ENCODE measurements at places on chromosomes 5 and 9.

- no peak for DNase-seq
These were observed 1696.0 kb upstream of the CDH9 start for GRCh38 chr5:28734396-28734795.

DNA sequence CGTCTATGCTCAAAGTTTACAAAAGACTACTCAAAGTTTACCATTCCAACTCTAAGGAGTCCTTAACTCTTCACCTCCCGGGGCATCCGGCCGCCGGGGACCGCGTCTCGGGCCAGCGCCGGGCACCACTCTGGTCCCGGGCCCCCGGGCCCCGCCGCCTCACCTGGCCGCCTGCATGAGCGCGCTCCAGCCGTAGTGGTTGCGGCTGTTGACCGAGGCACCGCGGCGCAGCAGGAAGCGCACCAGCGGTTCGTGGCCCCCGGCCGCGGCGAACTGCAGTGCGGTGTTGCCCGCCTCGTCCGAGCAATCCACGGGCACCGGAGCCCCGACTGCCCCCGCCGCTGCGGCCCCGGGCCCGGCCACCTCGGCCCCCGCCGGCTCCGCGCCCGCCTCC lies 388 bp downstream of the ANKS6 start:
- peak; percentile 47 for DNase-seq

DNA sequence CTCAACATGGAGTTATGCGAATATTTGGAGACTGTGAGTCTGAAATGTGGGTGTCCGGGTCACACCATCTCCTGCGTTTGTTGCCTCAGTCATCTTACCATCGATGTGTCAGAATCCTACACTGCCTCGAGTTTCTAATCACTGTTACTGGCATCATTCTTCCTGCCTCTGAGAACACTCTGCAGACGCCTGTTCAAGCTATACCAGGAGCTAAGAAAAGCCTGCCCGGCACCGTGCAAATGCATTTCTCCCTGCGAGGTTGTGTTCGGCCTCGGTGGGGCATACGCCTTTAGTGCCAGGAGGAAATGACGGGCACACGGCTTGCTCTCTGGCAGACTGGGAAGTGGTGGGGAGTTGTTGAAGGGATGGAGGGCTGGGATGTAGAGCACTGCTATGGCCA lies 31.2 kb upstream of the SLC25A51 start:
- no peak for DNase-seq

DNA sequence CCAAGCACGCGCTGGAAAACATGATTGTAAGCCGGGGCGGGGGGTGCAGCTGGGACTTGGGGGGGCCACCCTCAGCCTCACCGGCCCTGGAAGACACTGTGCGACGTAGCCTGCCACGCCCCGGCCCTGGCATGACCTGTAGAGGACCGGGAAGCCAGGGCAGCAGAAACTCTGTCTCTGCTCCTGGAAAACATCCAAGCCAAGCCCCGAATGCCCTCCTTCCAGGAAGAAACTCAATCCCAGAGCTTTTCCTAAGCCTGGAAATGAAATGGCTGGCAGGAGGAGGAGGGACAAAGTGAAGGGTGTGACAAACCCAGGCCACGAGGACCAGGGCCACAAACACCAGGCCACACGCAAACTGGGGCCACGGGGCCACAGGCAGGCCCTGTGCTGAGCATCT lies 55.4 kb downstream of the KCNT1 start:
- no peak for DNase-seq

DNA sequence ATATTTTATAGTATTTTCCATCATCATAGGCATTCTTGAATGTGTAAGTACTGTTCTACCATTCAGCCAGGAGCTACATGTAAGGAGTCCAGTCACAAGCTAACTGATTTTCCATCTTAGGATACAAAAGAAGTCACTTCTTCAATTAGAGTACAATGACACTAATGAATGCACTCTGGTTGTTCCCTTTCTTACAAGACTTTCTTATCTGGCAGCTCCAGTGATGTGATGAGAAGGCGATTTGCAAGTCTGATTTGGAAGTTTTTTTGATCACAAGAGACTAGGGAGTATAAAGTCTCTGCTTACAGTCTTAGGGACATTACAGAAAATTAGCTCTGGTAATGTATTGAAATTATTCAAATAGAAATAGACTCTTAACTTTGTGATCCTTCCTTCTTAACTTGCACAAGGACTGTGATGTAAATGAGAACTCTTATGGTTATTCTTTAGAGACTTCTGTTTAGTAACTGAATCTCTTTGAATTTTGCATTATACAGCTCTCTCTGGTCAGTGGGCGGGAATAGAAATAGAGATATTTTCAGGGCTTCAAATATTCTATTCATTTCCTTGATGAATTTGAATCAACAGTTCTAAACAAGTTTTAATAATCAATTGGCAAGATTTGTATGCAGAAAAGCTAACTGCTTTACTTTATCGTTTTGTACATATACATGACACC lies 130.4 kb upstream of the CDH6 start:
- no peak for DNase-seq

- no peak for DNase-seq
These were observed 490.2 kb downstream of the TLE4 start for GRCh38 chr9:80061940-80062339.

DNA sequence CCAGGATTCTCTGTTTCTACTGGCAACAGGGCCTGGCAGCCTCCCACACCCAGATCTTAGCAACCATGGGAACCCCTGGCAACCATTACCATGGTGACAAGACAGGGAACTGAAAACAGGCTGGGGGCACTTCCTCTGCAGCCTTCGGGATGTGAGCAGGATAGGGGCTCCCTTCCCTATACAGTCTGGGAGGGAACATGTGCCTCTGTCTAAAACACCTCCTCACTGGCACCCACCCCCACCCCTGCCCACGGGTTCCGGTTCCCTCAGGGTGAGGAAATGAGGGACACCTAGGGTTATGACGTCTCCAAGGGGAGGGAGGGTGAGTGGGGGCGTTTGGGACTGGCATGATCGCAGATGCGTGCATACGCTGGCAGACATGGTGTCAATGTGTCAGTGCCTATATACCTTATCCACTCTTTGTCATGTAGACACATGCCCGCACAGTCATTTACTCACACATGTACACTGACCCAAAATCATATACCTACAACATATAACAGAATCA lies 3.0 kb upstream of the DNAJB5 start:
- DNase-seq, result no peak

GRCh38 chr9:93001031-93001430 lies 53.7 kb downstream of the FGD3 start:
- no peak for DNase-seq

GRCh38 chr9:122197882-122198281 lies 30.9 kb downstream of the LHX6 start:
- DNase-seq, result no peak

DNA sequence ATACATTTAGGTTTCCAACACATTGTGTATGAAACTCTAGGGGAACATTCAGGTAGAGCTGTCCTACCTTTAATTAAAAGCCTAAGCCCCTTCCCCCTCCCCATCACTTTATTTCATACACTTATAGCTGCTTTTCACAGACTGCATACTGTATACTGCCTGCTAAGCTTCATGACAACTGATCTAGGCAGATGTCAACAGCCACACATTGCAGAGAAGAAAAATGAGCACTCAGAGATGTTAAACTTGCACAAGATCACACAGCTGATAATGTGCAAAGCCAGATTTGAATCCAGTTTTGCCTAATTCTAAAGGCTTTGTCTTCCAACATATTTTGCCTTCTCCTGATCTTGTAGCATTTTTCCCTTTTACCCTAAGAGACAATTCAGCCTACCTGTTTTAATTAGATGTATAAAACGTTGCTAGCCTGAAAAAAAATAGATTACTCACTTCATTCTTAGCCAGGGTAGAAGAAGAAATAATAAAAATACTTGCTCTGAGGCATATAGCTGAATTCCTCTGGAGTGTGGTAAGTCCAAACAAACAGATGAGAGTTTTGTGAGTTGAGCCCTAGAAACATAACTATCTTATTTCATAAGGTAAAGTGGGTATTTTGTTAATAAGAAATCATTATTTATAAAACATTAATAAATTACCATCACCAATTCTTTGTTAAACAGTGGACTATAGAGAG lies 56.9 kb upstream of the CAST start:
- no peak for DNase-seq

- no peak for DNase-seq
These were observed 5.0 kb downstream of the CMYA5 start for GRCh38 chr5:79694652-79695051.

DNA sequence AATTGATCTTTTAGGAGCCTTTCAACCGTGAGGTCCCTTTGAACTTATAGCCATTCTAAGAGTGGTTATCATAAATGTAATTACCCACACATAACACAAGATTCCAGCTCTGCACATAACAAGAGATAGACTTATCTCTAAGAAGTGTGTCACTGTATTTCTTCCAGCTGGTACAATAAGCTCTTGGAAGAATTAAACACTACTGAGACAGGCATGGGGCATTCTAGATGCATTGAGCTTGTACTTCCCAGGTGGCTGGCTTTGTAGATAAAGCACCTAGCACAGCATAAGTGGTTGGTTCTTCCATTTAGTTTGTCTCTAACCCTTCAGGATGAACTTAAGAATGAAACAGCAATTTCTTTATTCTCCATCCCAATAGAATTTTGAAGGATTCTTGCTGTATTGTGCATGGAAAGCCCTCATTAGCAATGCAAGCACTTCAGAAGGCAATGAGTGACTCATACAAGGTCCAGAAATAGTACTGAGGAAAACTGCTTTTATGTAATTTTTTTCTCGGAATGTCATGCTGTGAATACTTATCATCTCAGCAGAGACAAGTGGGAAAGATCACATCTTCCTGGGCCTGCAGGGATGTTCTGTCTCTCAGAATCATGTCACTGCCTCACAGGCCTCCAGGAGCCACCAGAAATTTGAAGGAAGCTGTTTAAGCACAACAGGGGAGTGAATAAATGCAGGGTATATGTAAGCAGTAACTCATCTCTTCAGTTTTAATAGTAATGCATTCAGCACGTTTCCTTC lies 91.1 kb upstream of the CD180 start:
- DNase-seq, result no peak

- DNase-seq, result peak; percentile 78
These were observed 21.9 kb upstream of the MED10 start for GRCh38 chr5:6399980-6400910.

DNA sequence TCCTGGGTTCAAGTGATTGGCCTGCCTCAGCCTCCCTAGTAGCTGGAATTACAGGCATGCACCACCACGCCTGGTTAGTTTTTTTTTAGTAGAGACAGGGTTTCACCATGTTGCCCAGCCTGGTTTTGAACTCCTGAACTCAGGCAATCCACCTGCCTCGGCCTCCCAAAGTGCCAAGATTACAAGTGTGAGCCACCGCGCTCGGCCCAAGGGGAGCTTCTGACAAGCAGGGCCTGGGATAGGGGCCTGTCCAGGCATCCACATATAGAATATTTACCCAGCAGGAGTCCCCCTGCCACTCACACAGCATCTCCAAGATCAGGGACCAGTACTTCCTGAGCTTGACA lies 10.1 kb downstream of the IRF1 start:
- no peak for DNase-seq

DNA sequence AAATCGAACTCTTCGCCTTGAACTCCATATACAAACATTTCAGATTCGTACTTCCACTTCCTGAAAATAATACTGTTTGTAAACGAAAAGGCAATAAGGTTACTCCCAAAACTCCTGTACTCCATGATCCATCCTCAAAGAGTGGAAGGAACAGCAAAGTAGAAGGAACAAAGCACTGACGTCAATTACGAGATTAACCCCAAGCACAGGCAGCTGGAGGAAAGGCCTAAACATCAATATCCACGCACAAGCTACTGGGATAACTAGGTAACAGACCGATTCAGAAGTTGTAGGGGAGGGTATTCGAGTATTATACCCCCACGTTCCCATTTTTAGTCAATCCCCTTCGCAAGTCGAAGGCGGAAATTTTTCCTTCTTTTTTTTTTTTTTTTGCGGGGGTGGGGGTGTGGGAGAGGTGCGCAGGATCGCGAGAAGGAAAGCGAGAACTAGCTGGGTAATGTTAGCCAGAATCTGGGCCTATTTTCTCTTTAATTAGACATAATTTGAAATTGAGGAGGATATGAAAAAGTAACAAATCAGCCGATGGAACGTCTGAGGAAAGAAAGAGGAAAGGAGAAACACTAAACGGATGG lies 909 bp downstream of the AFF4 start:
- DNase-seq, result no peak

GRCh38 chr9:72362118-72362531 lies 2.9 kb downstream of the ZFAND5 start:
- no peak for DNase-seq

GRCh38 chr9:95552814-95553546 lies 36.2 kb upstream of the PTCH1 start:
- DNase-seq, result no peak

- no peak for DNase-seq
These were observed 1033.4 kb upstream of the DMAC1 start for GRCh38 chr9:8832955-8833354.

- no peak for DNase-seq
These were observed 154.9 kb upstream of the PAPPA start for GRCh38 chr9:115998666-115999065.

GRCh38 chr9:92001244-92001643 lies 51.2 kb upstream of the ROR2 start:
- DNase-seq, result no peak

DNA sequence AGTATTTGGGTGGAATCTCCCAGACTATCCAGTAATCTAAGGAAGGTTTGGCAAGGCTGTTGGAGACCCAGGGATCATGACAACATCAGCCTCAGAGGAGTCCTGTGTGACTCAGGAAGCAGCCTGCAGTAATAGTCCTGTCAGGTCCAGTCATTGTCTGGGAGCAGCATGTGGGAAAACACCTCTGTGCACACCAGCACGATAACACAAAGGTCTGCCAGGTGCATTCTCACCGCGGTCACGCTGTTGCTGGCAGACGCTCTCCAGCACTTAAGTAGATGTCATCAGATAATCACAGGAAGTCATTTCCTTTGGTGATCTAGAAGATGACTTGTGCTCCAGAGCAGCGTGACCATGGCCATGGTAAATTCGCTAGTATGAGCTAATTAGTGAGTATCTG lies 99.2 kb upstream of the IQGAP2 start:
- DNase-seq, result no peak

DNA sequence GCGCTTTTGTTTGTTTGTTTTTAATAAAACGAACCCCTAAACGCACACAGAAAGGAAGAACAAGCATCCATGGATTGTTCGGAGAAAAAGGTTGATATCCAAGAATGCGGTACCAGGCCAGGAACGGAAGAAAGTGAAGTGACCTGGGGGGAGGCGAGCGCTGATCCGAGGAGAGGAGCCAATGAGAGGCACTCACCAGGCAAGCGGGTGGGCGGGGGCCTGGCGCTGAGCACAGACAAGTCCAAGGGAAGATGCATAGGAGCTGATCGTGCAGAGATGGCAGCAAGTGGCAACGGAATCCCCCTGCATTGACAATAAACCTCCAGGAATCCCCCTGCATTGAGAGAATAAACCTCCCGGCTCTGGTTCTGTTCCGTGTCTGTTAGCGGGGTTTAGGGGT lies 8.4 kb downstream of the OBP2B start:
- DNase-seq, result no peak
